ENCODE measurements at places on chromosomes 6 and 20.
A peak's percentile ranks its signal among the peaks of the same experiment; 100 is the strongest.

DNA sequence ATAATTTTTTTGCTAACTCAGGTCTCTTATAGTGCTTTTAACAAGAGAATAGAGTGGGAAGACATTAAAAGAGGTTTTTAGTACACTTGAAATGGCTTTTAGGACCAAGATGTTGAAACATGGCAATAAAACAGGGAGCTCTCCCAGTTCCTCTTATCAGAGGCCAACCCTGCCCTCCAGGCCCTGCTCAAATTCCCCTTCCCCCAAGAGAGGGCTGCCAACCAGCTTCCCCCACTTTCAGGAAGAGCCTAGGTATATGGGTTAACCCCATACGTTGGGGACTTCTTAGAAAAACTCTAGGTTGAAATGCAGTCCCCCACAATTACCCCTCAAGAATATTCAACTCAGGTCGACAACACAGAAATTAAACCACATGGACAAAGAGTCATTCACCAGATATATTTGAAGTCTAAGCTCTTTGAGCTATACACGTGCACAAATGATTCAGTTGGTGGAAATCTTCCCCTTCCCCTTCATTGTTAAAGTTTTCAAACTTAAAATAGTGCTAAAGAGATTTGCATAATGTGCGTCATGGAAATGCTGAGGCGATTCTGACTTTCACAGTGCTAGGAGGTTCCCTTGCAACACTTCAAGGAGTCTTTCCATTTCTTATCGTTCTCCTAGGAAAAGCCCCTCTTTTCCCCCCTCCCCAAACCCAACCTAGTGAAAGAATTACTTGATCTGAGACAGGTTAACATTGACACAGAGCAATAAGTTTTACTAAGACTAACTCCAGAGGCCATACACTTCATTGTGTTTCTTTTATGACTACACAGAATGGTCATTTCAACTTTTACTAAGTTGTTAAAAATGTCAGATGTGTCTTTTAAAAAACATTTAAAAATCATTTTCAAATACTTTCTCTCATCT, 49.8 kb upstream of the ENPP5 start:
- peak; percentile 85 for ATAC-seq

- no peak for ATAC-seq
Measured at GRCh38 chr20:53515749-53516148, 77.9 kb downstream of the ZNF217 start.

DNA sequence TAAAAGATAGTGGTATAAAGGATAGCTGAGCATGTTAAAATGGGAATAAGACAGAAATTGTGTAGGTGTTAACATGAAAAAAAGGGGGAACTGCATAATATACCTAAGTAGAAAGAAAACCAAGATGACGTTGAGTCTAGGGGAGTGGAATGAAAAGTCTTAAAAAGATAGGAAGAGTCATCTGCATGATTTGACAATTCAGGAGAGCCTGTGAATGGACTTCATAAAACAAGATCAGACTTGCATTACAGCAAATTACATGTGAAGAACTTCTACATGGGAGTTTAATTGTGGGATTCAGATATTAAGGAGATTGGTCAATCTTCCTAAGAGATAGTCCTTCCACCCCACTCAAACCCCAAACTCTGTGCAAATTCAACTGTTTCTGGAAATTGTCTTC, 85.5 kb downstream of the WASF1 start:
- ATAC-seq = no peak

DNA sequence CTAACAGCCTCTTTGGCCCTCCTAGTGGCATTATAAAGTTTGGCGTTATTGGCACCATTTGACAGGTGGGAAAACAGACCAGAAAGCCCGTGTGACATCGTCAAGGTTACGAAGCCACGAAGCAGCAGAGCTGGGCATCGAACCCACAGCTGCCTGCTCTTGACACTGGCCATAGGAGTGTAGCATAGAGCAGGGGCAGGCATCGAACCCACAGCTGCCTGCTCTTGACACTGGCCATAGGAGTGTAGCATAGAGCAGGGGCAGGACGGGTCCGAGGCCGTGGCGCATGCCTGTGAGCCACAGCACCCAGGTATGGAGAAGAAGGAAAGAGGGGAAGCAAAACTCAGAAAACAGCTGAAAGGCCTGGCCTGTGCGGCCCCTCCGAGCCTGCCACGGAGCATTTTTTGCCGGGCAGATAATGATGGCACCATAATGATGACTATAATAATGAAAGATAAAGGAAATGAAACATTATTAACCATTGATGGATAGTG, 33.1 kb downstream of the CDH4 start:
- no peak for ATAC-seq

DNA sequence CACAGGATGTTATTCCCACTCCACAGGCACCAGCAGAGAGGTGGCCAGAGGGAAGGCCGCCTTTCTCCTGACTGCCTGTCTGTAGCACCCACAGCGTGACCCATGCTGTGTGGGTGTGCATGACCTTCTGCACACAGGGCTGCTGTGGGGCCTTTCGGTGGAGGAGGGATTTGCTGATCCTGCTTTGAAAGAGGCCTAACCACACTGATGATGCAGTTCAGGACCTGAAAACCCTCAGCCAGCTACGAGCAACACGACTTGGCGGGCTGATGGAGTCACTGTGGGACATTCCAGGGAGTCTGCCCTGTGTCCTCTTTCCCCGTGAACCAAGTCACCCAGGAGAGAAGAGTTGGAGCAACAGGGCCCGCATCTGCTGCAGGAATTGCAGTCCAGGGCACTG, 49.1 kb downstream of the SYTL3 start:
- ATAC-seq = peak; percentile 67

DNA sequence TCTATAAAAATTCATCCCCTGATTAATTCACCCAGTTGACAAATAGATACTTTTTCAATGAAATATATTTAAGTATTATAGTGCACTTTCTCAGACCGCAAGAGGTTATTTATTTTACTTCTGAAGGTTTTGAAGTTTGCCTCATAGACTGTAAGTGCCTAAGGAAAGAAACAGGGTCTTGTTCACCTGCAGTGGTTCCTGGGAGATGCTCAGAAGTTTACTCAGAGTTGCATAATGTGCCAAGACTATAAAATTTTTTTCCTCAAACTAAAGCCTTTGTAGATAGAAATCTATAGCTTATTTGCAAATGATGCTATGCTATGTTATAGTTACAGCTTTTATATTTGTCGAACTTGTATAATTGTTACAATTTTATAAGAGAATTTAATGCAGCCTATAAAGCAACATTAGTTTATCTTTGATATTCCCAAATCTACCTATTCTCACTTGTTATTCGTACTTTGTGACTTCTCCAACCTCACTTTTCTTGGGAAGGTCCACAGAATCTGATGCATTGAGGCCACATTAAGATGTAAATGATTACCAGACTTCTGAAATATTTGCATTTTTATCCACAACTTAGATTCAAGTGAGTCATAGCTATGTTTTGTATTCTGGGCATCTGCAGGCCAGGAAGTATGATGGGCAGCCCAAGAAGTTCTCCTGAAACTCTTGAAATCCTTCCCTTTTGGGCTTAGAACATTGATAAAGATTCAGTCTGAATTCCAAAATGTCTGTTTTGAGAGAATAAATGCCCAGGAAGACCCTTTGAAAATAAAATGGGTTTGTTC, 35.7 kb downstream of the KCNQ5 start:
- no peak for ATAC-seq

DNA sequence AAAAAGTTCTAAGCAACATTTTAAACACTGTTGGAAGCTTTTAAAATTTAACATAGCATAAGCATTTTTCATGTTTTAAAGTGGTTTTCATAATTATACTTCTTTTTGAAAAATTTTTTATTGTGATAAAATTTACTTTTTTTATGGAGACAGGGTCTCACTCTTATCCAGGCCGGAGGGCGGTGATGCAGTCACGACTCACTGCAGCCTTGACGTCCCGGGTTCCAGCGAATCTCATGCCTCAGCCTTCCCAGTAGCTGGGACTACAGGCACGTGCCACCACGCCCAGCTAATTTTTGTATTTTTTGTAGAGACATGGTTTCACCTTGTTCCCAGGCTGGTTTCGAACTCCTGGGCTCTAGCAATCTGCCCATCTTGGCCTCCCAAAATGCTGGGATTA, 46.1 kb upstream of the TULP4 start:
- ATAC-seq = no peak

DNA sequence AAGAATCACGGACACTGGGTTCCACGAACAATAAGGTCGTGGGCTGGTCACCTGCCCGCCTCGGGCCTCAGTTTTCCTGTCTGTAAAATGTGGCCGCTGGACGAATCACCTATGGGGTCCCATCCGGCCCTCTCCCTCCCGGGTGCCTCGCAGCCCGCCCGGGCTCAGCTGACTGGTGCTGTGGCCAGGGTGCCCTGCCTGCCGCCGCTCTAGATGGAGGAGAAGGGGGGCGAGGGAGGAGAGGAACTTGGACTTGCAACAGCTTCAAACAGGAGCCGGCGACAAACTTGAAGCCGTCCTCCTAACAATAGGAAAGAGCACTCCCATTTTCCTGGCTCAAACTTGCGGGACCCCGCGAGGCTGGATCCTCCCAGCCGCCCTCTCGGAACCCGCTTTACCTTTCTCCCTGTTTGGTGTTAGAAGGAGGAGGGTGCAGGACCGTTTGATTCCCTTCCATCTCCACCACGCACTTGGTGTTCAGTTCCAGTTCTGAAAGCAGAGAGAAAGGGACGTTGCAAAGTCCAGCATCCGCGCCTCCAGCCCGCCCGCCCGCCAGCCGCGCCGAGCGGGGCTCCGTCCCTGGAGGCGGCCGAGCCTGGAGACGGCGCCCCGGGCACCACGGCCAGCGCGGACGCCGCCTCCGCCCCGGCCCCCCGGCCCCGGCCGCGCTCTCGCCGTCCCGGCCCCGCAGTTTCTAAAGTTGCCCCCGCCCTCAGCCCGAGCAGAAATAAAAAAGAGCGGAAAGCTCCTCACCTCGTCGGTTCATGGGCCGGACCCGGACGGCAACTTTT, 584 bp downstream of the KIF13A start:
- peak; percentile 49 for ATAC-seq
